ENCODE measurements at places on chromosomes 7 and 10.

- no peak for DNase-seq
Observed at GRCh38 chr10:14191407-14191806, 139.3 kb downstream of the FRMD4A start.

DNA sequence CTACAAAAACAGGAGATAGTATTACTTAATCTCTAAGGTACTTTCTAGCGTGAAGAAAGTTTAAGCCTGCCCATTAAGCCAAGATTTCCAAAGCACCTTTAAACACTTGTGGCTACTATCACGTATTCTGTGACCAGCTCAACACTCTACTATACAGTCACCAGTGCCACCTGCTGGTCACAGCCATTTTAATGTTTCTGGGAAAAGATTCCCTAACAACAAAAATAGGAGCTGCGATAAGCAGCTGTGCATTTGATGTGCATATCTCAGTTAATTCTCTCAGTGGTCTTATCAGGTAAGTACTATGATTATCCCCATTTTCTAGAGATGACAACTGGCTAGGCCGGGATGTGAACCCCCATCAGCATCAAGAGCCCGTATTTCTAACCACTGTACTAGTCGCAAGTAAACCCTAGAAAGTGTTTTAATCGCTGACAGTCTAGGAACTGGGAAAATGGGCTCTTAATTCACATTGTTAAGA, 860 bp downstream of the SEC31B start:
- DNase-seq = peak; percentile 72

DNA sequence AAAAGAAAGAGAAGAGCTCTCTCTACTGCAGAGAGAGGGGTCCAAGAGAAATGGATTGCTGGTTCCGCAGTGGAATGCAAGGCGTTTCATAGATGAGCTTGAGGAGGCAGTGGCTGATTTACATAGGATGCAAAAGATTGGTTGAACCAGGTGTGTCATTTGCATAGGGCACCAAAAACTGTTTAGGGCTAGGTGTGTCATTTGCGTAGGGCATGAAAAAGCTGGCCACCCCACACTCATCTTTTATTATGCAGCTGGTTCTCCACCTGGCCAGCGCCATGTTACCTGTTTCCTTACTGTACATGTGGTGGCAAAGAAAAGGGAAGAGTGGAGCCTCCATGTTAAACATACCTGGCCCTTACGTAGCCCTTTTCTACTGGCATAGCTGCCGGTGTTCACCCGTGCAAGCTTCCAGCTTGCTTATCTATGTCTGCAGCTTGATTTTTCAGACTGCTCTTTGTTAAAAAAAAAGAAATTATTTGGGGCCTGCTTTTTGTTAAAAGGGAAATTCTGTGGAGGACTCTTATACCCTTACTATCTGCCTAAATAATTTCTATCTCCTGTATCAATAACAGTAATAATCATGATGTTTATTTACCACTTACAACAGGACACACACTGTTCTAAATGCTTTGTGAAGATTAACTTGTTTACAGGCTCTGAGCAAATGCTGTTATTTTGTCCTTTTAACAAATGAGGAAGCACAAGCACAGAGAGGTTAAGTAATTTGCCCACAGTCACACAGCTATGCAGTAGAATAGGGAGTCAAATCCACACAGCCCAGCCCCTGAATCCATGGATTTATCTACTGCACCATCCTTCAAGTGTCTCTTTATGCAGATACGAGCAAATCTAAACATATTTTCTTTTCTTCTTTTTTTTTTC, 33.3 kb downstream of the CASP7 start:
- DNase-seq = no peak

GRCh38 chr7:98400542-98401340, at the start of gene BAIAP2L1:
Gene BAIAP2L1, minus strand, starts transcription at chr7:98401090. Its CDS starts 238 bp downstream, at chr7:98400852.
- peak; percentile 88 for DNase-seq

- DNase-seq = no peak
Observed at GRCh38 chr7:79933144-79933543, 201.5 kb upstream of the GNAI1 start.

DNA sequence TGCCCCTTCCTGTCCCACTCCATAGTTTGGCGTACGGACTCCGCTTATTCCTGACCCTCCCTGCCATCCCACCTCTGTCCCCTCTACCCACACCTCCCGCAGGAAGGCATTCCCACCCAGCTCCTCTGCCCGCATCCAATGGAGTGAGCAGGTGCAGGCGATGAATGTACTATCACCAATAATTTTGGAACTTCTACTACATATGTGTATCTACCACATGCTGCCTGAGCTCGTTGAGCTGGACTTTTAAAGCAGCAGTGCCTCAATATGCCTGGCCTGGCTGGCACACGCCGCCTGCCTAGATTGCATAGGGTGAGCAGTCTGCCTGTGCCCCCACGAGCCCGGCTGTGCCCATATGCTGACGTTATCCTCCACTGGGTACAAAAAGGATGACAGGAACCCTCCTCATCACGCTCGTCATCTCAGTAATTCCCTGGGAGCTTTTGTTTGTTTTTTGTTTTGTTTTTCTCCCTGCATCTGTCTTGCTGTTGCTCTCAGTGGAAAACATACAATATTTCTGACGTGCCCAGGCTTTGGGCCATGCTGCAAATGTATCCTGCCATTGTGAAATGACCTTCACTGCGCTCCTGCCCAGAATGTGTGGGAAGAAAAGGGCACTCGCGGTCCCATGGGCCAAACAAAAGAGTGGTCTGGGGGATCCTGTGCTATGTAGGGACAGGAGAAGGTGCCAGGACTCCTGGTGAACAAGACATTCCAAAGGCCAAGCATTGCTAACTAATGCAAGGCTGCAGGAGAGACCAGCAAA, 302.8 kb downstream of the PTPRN2 start:
- DNase-seq = no peak

DNA sequence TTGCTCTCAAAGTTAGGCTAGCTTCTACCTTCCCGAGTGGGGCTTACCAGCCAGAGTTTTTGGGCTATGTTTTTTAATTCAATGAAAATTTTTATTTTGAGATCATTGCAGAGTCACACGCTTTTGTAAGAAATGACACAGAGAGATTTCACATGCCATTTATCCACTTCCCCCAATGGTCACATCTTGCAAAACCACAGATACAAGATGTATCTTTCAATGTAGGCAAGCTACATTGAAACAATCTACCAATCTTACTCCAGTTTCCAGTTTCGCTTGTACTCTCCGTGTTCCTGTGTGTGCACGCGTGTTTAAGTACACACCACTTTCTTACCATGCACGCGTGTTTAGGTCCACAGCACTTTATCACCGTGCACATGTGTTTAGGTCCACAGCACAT, 89.4 kb upstream of the LEP start:
- DNase-seq = no peak

DNA sequence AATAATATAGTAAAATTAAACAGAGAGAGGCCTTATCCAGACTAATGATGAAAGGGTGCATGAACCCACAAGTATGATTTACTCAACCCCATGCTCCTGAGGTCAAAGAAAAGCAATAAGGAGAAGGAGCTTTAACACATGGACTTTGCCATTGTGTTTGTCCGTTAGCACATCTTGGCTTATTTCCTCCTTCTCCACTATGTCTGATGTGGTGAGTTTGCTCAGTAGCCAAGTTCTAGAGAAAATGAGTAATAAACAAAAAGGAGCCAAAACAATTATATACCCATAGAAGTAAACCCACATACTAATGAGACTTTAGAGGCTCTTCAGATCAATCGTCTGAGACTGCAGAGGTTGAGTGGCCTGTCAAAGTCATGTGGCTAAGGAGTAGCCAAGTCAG, 26.1 kb upstream of the ADD3 start:
- no peak for DNase-seq

DNA sequence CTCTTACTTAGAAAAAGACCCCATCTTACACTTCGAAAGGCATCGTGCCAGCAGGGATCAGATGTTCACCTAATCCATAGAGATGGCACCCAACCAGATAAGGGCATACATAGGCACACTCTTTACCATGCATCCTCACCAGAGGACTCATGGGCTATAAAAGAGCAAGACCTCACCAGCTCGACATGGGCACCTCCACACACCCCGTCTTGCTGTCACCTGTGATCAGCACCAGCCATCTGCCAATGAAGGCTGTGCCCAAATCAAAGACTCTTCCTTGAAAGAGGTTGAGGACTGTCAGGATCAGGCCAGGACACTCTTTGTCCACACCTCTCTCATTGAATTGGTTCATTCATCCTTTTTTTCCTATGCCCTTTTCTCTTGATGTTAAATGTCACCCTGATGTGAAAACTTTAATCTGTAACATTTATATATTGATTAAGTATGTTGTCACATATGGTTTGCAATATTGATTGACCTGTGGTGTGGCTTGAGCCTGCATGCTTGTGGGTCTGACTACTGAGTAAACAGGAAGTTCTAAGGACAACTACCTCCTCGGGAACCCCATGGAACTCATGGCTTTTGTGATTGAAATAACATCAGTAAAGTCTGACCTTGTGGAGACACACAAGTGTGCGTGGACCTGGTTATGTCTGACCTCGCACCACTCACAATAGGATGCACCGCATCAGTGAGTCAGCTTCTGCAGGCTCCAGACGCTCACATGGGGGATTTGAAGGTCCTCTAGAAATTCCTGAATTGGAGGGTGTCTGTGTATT, 75.5 kb downstream of the HTR5A start:
- no peak for DNase-seq

- no peak for DNase-seq
Observed at GRCh38 chr10:124448696-124449169, 1.1 kb downstream of the NKX1-2 start.

- DNase-seq = no peak
Observed at GRCh38 chr10:69069090-69070042, 18.5 kb upstream of the SRGN start.

- no peak for DNase-seq
Observed at GRCh38 chr7:91212582-91212981, 51.7 kb upstream of the FZD1 start.

DNA sequence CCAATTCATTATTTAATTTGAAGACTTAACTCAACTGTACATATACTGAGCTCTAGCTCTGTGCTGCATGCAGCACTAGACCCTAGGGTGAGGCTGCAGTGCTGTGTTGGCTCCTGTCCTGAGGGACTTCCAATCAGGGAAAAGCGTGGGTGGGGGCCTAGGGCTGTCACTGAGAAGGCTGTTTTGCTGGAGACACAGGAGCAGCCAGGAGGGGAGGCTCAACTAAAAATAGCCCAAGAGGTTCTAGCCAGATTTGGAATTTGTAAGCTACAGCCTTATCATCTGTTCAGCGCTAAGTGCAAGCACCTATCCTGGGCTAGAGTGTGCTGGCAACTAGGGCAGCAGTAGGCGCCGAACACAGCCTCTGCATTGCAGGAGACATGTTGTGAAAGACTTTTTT, 121.1 kb downstream of the VWC2 start:
- DNase-seq = no peak

DNA sequence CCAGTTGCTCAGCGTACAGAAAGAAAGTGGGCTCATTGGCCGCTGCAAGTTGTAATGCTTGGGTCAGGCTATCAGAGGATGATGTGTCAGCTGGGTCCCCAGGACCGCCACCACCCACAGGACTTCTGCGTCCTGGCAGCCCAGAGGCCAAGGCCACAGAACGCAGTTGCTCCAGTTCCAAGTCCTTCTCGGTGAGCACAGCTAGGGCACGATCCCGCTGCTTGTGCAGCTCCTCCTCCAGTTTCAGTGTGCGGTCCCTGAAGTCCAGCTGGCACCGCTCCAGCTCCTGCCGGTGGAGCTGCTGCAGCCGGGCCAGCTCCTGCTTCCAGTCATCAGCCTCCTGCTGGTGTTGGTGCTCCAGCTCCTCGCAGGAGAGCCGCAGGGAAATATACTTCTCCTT, 3.0 kb downstream of the GCC1 start:
- DNase-seq = no peak

DNA sequence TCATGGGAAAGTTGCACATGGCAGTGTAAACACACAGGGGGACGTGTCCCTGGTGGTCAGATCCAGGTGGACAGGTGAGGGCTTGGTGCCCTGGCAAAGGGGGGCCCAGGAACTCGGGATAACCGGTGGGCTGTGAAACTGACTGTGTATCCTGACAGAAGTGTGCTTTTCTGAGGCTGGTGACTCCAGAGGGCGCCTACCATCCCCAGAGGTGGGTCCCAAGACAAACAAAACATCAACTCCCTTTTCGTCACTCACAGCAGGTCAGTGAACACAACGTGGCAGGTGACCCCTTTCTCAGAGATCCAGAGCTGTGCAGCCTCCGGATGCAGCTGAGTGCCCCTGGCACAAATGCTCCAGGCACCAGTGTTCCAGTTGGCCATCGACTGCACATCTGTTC, 56.0 kb upstream of the DDC start:
- DNase-seq = no peak

- DNase-seq = no peak
Observed at GRCh38 chr10:22438711-22439110, 93.4 kb downstream of the SPAG6 start.

- no peak for DNase-seq
Observed at GRCh38 chr7:69683002-69683401, 84.7 kb downstream of the AUTS2 start.

- DNase-seq = no peak
Observed at GRCh38 chr10:92298487-92298886, 7.5 kb downstream of the MARCHF5 start.

GRCh38 chr7:81482600-81483186, 287.2 kb downstream of the HGF start:
- no peak for DNase-seq

GRCh38 chr7:77391230-77391629, 24.9 kb downstream of the GSAP start:
- no peak for DNase-seq

DNA sequence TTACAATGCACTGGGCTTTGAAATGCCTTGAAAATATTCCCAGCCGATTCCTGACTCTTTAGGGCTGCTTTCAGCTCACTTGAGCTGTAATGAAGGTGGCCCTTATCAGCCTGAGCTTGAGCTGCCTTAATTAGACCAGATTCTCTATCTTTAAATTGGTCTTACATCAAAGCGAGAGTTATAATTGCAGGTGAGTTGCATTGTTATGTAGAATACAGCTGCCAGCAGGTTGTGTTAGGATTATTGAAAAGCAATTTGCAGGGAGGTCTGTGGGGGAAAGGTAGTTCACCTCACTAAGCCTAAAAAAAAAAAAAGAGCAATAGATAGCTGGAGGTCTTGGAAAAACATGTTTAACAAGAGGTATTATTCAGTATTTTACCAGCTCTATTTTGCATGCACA, 142.2 kb upstream of the HABP2 start:
- DNase-seq = no peak

- DNase-seq = no peak
Observed at GRCh38 chr7:66033471-66034385, 41.9 kb upstream of the ASL start.

GRCh38 chr10:84429926-84430520, 101.6 kb downstream of the CCSER2 start:
- DNase-seq = peak; percentile 77

GRCh38 chr10:78203915-78204818, 170.5 kb downstream of the RPS24 start:
- no peak for DNase-seq

GRCh38 chr10:77926566-77927401, at the start of gene DLG5:
Gene DLG5, minus strand, starts transcription at chr10:77926755. Its CDS starts 235 bp downstream, at chr10:77926520.
- DNase-seq = peak; percentile 42

Data from activated CD4-positive, alpha-beta T cell treated with anti-CD3 and anti-CD28 coated beads, Interleukin-2, amount 50 U/mL, for 48 hours (primary cell).